ENCODE measurements at places on chromosomes 4 and X.
A peak's percentile ranks its signal among the peaks of the same experiment; 100 is the strongest.

- no peak for DNase-seq
These were observed 117.4 kb upstream of the MAB21L2 start for GRCh38 chr4:150464523-150464922.

GRCh38 chr4:144905286-144905685, 192.7 kb downstream of the ANAPC10 start:
- DNase-seq: no peak

DNA sequence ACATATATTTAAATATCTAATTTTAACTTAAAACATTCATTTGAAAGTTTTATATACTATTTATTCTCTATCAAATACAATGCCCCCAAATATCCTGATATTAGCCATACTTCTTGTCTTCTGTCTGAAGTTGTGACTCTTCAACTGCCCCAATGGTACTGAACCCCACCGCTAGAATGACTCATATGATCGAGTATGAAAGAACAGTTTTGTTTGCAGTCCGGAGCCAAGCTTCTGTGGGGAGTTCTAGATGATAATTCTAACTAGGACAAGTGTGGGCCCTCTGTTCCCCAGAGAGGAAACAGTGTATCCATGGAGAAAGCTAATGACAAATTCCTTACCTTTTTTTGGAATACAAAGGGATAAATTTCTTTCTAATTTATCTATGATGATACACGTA, 24.7 kb upstream of the CT47A1 start:
- no peak for DNase-seq

DNA sequence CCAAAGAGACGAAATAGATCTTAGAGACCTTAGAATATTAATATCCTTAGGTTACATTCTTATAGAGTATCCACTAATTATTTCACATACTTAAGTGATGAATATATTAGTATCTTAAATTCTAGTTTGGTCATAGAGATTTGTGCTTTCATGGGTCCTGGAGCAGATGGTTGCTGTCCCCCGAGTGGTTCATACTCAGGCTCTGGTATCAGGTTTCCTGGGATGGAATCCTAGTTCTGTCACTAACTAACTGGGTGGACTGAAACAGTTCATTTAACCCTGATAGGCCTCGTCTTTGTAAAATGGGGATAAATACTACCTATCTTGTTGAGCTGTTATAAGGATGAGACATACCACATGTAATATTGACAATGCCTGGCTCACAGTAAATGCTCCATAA, 264.6 kb downstream of the TENM3 start:
- no peak for DNase-seq

- no peak for DNase-seq
These were observed 6.3 kb upstream of the TAB3 start for GRCh38 chrX:30895370-30895769.

DNA sequence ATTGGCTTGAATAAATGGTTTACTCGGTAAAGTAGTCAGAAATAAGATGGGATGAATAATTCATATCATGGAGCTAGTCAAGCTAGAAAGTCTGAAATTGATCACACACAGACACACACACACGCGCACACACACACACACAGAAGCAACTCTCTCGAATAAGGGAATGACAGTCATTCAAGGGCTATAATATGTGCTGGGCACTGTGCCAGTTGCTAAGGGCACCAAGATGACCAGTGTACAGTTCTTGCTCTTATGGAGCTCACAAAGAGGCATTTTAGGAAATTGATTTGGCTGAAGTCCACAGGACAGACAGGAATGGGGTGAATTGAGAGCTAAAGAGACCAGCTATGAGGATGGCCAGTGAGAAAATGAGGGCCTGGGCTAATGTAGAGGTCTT, 34.2 kb upstream of the SH3D19 start:
- no peak for DNase-seq

DNA sequence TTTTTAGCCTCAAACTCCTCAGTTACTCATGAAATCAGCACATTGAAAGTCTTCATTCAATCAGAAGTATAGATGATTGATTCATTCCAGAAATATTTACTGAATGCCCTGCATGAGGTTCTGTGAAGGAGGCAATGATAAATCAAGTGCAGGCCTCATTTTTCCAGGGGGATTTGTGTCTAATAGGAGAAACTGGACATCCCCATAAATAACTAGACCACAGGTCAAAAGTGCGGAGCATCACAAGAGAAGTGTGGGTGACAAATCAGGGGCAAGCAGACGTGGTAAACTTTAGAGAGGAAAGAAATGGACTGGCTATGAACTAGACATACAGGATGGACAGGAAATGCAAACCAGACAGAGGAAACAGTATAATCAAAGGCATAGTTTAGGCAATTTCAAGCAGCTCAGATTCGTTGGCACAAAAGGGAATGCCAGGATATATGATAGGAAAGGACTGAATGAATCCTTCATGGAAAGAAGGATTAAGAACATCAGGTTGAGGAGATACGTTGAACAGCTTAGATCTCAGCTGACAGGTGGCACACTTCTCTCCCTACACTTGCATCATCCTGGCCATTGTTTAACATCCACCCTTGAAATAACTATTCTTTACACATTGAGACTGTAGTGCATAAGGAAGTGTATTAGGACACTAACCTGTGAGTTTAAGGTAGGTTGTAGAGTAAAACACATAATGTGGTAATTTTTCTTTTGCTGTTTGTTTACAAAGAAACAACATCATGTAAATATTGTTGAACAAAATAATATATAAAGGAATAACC, 69.6 kb upstream of the RASGEF1B start:
- DNase-seq: no peak

- peak; percentile 46 for DNase-seq
These were observed 3.2 kb downstream of the EFNB1 start for GRCh38 chrX:68832101-68832416.

Measured in skeletal muscle cell (primary cell).